ENCODE measurements at places on chromosomes 2 and 18.

DNA sequence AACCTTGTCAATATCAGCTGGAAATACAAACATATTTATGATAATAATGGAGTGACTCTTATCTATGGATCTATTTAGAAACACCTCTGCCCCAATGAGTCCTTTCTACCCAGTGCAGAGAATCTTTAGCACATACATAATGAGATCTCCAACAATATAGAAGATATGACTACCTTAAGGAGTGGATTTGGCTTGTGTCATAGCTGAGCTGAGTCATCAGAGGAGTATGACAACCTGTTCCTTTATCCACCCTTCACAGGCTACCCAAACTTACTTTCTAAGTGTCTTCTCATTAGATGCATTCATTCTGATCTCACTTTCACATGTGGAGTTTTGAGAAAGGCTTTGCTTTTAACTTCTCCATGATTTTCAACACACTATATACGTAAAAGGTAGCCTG lies 1218.9 kb downstream of the DSC3 start:
- no peak for DNase-seq

GRCh38 chr2:207710814-207711740 lies at the start of gene CCNYL1:
Gene CCNYL1, plus strand, starts transcription at chr2:207711640. Its CDS starts 257 bp downstream, at chr2:207711897.
- DNase-seq = peak; percentile 99

GRCh38 chr2:12623051-12623450 lies 93.7 kb upstream of the TRIB2 start:
- no peak for DNase-seq

- DNase-seq = no peak
Observed at GRCh38 chr18:13617826-13618515, 108.4 kb downstream of the FAM210A start.

DNA sequence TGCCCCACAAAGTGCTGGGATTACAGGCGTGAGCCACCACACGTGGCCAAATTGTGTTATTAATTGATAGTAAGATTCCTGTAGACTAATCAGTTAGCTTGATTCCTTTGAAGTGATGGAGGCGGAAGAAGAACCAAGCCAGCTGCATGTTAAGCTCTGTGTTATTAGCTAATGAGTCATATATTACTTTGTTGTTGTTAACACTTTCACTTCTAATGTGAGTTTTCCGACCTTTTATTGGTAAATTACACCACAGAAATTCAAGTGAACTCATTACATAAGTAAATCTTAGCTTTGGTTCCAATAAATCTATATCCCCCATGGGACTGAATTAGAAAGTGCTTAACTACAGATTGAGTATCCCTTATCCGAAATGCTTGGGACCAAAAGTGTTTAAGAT lies 20.3 kb downstream of the CHMP1B start:
- DNase-seq = peak; percentile 57
